ENCODE measurements at places on chromosomes 2 and 18. TPM values are rescaled to one million over a fixed set of nuclear protein-coding genes. Genes with fewer than 3 reads are reported as not detected.

Gene THOC1
- 43.1 TPM for total RNA-seq

Gene MEMO1
- 41.5 TPM for total RNA-seq

Gene ACVR1C
- 1.6 TPM for total RNA-seq

Gene GNAL
- total RNA-seq, result 0.25 TPM

GRCh38 chr18:61991836-61992235, 99.0 kb upstream of the RNF152 start:
- no peak overlapping the region for H3K27ac ChIP-seq
- H3K4me1 ChIP-seq, result peaks cover 8% of the 10 kb centered on the region
- no peak for DNase-seq
- H3K36me3 ChIP-seq, result no peaks in the 10 kb centered on the region
- no peaks in the 10 kb centered on the region for H3K27me3 ChIP-seq

GRCh38 chr2:12488352-12489318, 228.1 kb upstream of the TRIB2 start:
- H3K36me3 ChIP-seq, result peaks cover 33% of the 10 kb centered on the region
- H3K4me3 ChIP-seq, result peak overlapping the region; percentile 67
- DNase-seq, result peak; percentile 78
- H3K27ac ChIP-seq, result peak overlapping the region; percentile 84
- H3K4me1 ChIP-seq, result peaks cover 70% of the 10 kb centered on the region
- no peaks in the 10 kb centered on the region for H3K27me3 ChIP-seq

DNA sequence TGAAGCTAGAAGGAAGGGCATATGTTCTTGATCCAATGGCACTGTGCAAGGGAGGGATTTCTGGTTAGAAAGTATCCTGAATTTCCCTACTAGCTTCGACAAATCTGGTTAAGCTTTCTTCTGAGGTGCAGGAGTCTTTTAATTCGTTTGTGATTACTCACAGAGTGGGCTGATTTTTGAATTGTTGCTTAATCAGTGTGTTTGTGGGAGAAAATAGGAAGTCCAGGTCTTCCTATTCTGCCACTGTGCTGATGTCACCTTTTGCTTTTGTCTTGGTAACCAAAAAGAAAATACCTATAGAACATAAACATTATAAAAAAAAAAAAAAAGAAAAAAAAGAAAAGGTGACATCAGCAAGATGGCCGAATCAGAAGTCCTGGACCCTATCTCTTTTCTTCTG, 1008.6 kb downstream of the TSN start:
- no peaks in the 10 kb centered on the region for H3K4me1 ChIP-seq
- no peak overlapping the region for H3K4me3 ChIP-seq
- no peaks in the 10 kb centered on the region for H3K36me3 ChIP-seq
- no peaks in the 10 kb centered on the region for H3K27me3 ChIP-seq

DNA sequence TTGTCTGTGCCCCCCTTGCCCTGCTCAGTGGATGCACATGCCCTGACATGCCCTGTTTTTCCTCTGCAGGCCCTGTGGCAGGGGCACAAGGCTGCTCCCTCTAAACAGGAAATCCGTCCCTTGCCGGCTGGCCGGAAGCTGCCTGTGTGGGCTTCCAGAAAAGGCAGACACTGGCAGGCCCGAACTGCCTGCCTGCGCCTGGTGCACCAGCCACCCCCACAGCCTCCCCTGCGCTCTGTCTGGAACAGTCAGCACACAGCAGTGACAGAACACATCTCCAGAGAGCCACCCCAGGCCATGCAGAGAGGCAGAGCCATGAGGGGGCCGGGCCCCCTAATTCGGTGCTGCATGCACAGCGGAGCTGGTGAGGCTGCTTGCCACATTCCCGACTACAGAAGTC, 33.5 kb downstream of the LOXHD1 start:
- no peaks in the 10 kb centered on the region for H3K36me3 ChIP-seq
- peak overlapping the region; percentile 51 for H3K27ac ChIP-seq
- H3K27me3 ChIP-seq, result peaks cover 11% of the 10 kb centered on the region
- DNase-seq, result peak; percentile 49

- H3K36me3 ChIP-seq, result no peaks in the 10 kb centered on the region
- no peak for DNase-seq
- no peak overlapping the region for H3K4me3 ChIP-seq
- no peaks in the 10 kb centered on the region for H3K4me1 ChIP-seq
- H3K27ac ChIP-seq, result no peak overlapping the region
These were observed 251.3 kb downstream of the PLCL1 start for GRCh38 chr2:198055716-198056115.

DNA sequence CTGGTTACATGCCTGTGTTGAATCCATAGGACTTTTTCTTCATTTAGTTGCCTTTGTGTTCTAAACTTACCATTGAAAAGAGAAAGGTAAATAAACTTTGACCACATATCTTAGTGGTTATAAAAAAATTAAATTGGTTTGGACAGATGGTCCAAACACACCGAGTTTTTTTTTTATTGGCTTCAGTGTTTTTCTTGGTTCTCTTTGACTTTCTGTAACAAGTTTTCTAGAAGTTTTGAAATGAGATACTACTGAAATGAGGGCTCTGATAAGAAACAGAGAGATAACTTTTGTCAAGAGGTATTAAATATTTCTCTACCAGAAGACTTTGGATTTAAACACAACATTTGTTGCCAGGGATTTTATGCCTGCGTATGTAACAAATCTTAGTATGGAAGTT, 20.7 kb downstream of the SPTBN1 start:
- no peak overlapping the region for H3K4me3 ChIP-seq
- no peaks in the 10 kb centered on the region for H3K36me3 ChIP-seq
- H3K4me1 ChIP-seq, result peaks cover 8% of the 10 kb centered on the region
- DNase-seq, result no peak
